ENCODE measurements at places on chromosomes 6 and 20.

DNA sequence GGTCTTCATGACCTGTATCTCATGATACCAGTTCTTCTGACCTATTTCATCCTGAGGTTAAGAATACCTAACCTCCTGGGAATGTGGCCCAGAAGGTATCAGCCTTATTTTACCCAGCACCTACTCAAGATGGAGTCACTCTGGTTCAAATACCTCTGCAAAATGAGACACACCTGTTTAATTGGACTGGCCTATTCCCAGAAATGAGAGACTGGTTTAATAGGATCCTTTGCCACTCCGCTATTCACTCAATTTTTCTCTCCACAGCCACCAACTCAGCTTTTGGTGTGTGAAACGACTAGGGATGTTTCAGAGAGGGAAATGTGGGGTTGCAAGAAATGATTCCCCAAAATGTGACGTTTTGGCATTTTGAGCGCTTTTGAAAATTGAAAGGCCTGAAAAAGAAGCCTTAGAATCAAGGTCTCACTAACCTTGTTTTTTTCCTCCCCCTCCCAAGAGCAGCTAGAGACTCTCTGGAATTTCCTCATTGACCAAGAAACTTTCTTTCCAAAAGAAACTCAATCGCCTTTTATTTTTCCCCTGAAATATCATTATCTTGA lies 45.5 kb upstream of the RNGTT start:
- DNase-seq = no peak

- DNase-seq = no peak
Observed at GRCh38 chr6:33412140-33413009, 1.6 kb downstream of the PHF1 start.

- no peak for DNase-seq
Observed at GRCh38 chr6:79137671-79138070, 59.6 kb upstream of the PHIP start.

DNA sequence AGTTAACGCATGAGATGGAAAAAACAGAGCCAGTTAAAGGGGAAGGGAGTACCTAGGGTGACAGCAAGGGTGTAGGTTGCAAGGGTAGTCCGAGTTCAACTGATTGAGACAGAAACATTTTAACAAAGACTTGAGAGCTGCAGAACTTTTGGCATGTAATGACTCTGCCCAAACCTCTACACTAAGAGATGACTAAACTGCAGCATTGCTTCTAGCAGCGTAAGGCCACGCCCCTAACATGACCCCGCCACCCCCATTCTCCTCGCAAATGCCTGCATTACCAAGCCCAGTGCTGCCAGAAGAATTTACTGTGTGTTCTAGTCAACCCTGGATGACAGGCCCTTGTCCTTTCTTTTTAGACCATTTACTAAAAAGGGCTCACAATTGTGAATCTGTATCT lies 6.3 kb upstream of the HINT3 start:
- no peak for DNase-seq

GRCh38 chr6:7939864-7940228 lies 29.3 kb upstream of the TXNDC5 start:
- DNase-seq = no peak

GRCh38 chr20:54197621-54198604 lies 10.0 kb upstream of the PFDN4 start:
- no peak for DNase-seq

- no peak for DNase-seq
Observed at GRCh38 chr6:131116755-131117360, 18.4 kb upstream of the AKAP7 start.

GRCh38 chr6:113464536-113464935 lies 392.6 kb upstream of the MARCKS start:
- no peak for DNase-seq

DNA sequence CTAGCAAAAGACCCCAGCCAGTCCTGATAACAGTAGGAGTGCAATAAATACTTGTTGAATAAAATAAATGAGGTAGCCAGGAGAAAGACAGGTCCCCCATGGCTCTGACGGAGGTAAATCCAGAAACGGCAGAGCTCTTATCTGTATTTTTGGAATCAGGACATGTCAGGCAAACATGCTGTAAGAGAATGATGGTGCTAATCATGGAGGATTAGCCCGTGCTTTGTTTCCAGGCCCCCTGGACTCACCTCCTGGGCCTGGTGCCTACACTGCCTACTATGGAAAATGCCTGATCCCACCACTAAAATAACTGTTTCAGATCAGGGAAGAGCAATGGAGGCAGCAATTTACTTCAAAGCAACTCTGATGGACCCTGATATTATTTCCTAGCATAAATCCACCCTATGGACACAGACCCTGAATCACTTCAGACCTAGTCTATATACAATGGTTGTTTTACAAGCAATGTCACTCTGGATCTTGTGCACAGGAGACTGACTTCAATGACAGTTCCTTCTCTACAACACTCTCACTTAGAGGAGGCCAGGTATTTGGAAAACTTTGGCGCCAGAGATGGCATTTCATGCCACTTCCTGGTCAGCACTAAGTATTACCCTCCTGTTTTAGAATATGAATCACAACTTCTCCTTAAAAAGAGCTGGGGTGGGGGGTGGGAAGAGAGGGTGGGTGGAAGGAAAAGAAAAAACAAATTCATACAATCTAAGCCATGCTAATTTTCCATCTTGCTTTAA lies 6.4 kb downstream of the MRPL14 start:
- DNase-seq = no peak

DNA sequence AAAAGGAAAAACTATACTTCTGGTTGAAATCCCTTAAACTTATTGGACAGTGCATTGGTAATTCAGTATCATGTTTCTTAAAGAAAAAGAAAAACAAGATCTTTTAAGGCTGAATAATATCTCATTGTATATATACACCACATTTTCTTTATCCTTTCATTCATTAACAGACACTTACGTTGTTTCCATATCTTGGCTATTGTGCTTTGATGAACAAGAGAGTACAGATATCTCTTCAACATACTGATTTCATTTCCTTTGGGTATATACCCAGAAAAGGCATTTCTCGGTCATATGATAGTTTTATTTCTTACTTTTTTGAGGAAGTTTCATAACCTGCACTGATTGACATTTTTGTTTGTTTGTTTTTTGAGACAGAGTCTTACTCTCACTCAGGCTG lies 281.5 kb downstream of the SLC35F1 start:
- no peak for DNase-seq

- DNase-seq = no peak
Observed at GRCh38 chr20:11140359-11140758, 466.6 kb upstream of the JAG1 start.

- DNase-seq = no peak
Observed at GRCh38 chr6:139313784-139314545, 22.2 kb upstream of the TXLNB start.

DNA sequence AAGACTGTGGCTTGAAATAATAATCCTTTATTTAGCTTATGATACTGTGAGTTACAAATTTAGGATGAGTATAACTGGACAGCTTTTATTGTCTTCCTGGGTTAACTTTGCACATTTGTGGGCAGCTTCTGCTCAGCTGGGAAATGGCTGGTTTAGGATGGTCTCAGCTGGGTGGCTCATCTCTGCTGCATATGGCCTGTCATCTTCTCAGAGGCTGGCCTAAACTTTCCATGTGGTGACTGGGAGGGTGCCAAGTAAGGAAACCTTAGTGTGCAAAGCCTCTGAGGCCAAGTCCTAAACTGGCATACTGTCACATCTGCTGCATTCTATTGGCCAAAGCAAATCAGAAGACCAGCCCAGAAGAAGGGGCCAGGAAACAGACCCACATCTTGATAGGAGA lies 40.2 kb downstream of the BTBD3 start:
- DNase-seq = no peak

Measured in NCI-H1436 (cell line).